Osteocyte (in vitro differentiated cells): ENCODE measurements at places on chromosomes 4 and X.

DNA sequence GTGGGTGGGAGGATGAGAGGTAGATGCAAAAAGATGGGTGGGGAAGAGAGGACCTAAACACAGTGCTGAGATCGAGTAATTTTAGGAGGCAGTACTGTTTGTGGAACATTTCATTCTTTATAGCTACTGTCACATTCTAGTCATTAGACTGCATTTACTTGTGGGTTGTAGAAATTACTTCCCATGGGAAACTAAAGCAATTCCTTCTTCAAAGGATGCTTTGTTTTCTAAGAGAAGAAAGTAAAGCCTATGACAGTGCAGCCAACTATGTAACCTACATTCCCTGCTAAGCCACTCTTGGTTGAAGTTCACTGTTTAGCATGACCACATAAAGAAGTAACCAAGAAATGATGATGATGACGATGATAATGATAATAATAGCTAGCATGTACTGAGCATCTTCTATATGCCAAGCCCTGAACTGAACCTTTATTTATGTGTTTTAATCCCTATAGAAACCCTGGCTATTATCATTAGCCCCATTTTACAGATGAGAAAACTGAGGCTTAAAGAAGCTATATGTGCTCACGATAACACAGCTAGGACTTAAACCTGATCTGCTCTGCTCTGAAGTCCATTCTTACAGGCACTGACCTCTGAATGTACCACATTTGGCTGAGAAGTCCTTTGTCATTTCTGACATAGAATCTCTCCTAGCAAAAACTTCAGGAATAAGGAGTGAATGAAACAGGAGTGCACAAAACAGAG, 114.5 kb upstream of the KIT start:
- DNase-seq: no peak

- DNase-seq: no peak
These were observed 96.5 kb downstream of the ASB9 start for GRCh38 chrX:15173411-15173810.

DNA sequence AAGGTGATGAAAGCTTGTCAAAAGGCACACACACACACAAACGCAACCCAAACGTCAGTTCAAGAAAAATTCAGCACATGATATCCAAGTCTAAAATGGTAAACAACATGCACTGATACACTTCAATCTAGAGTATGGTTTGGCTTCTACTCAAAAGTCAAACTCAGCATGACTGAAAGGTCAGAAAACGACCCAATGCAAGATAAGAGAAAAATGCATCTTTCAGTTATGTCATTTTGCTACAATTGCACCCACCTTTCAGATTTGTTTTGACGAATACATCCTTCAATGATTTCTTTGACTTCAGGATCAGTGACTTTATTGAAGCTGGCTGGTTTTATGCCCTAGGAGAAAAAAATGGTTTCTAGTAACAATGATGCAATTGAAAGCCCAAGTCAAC, 56.3 kb downstream of the WNK3 start:
- no peak for DNase-seq

GRCh38 chr4:152408514-152409327, 127.2 kb downstream of the FBXW7 start:
- no peak for DNase-seq

DNA sequence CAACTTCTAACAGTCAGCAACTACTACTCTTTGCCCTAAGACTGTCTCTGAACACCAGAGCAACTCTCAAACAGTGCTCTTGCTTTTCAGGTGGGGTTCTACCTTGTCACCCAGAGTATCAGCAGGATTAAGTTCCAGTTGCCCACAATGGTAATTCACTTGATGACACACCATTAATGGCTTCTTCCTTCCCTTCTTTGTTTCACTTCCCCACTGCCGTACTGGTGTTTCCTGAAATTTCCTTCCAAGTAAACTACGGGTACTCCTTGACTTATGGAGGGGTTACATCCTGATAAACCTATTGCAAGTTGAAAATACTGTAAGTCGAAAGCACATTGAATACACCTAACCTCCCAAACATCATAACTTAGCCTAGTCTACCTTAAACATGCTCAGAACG, 36.6 kb upstream of the PDK3 start:
- DNase-seq: no peak

- DNase-seq: no peak
These were observed 62.9 kb downstream of the IQCM start for GRCh38 chr4:149752729-149753128.

GRCh38 chr4:75741027-75741426, 16.6 kb downstream of the USO1 start:
- DNase-seq: no peak

- DNase-seq: no peak
These were observed 196.5 kb downstream of the RELL1 start for GRCh38 chr4:37489697-37490096.

DNA sequence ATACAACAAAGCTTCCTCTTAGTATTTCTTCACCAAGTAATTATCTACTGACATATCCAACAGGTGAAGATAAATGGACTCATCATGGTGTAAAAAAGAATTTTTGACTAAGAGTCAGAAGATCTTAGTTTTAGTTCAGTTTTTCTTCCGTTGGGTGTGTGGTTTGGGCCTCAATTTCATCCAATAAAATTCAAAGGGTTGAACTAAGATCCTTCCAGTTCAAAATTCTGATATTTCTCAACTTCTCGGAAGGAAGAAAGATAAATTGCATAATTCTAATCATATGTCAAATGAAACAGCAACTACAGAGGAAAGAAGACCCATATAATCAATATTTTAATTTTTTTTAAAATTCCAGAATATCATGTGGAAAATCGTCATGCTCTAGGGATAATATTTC, 192.7 kb downstream of the SPRY1 start:
- DNase-seq: no peak

DNA sequence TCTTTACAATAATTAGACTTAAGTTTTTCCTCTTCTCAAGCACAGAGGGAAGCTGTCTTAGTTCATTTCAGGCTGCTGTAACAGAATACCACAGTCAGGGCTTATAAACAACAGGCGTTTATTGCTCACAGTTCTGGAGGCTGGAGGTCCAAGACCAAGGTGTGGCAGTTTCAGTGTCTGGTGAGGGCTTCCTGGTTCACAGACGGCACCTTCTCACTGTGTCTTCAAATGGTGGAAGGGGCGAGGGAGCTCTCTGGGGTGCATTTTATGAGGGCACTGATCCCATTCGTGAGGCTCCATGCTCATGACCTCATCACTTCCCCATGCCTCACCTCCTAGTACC, 115.7 kb upstream of the MXRA5 start:
- no peak for DNase-seq

- DNase-seq: no peak
These were observed 91.9 kb upstream of the KLHL13 start for GRCh38 chrX:118208481-118208880.
